CD4-positive, alpha-beta T cell treated with Interleukin-6 at 100 ng/mL for 8 hours (primary cell): ENCODE measurements at places on chromosomes 5 and 9.
A peak's percentile ranks its signal among the peaks of the same experiment; 100 is the strongest.

GRCh38 chr9:137296670-137297664 is 5.1 kb downstream of the NRARP start:
- no peak for DNase-seq

DNA sequence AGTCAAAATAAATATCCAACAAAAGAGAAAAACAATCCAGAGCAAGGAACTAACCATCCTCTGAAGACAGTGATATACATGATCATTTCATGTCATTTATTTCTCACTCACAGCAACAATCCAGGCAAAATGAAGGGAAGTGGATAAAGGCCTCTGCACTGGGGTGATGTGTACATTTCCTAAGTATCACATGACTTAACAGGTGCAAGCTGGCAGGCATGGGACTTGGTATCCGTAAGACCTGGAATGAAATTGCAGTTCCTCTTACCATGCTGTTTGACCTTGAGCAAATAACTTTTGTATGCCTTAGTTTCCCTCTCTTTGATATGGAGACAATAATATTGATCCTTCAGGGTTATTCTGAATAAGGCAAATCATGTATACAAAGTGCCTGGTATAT is 77.6 kb downstream of the PRLR start:
- no peak for DNase-seq

- DNase-seq = no peak
These were observed 37.0 kb downstream of the B4GALT1 start for GRCh38 chr9:33129886-33130881.

- no peak for DNase-seq
These were observed 191.0 kb downstream of the TARS1 start for GRCh38 chr5:33631786-33632185.

DNA sequence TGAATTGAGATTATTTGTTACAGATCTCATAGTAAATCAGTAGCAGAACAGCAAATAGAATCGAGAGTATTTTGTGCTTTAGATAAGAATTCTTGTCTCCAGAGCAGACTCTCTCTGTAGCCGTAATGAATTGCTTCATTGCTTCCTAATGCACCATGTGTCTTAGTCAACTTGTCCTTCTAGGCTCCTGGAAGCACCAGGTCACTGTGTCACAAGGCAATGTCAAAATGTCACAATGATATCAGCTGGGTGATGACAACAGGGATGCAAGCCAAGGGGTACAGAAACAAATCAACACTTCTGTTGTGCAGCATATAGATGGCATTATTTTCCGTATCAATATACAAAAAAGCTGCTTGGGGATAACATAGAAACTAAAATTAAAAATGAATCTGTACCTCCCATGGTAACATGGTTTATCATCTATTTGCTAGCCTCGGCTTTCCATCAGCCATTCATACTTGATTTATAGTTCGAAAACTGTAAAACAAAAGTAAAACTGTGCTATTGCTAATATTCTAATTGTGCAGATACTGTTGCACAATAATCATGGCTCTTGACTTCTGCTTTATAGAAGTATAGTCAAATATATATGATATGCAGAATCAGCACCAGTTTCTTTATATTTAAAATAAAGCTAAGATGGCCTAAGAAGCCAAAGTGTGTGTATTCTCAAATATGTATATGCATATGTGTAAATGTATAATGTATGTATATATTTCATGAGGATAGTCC is 435.9 kb upstream of the TLE4 start:
- DNase-seq = no peak

DNA sequence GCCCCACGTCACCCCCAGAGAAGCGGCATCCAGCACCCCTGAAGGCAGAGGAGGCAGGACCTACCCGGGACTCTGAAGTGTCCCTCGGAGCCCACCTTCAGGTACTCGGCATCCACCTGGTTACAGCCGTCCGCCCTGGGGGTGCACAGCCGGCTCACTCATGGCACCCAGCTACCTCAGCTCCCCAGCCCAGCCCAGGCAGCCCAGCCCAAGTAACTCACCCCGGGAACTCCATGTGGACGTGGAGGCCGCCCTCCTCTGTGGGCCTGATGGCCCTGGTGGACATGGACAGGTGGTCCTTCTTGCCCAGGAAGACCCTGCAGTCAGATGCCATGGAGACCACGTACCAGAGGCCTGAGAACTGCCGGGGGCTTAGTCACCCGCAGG is 676 bp downstream of the LCN15 start:
- no peak for DNase-seq

- no peak for DNase-seq
These were observed 829 bp downstream of the FIBCD1 start for GRCh38 chr9:130938184-130938651.

DNA sequence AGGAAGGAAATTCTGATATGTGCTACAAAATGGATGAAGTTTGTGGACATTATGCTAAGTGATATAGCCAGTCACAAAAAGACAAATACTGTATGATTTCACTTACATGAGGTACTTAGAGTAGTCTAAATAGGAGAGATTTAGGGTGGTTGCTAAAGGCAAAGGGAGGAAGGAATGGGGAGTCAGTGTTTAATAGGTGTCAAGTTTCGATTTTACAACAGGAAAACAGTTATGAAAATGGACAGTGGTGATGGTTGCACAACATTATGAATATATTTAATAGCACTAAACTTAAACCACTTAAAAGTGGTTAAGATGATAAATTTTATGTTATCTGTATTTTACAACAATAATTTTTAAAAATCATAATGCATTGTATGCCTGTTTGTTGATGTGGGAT is 40.4 kb upstream of the ECM2 start:
- DNase-seq = no peak

GRCh38 chr5:54936201-54936600 is 49.2 kb downstream of the ESM1 start:
- DNase-seq = no peak

- DNase-seq = no peak
These were observed 2.0 kb upstream of the UAP1L1 start for GRCh38 chr9:137075275-137075775.

GRCh38 chr5:168676501-168676900 is 97.3 kb upstream of the PANK3 start:
- DNase-seq = no peak

GRCh38 chr9:326667-327066 is 112.0 kb downstream of the DOCK8 start:
- no peak for DNase-seq

DNA sequence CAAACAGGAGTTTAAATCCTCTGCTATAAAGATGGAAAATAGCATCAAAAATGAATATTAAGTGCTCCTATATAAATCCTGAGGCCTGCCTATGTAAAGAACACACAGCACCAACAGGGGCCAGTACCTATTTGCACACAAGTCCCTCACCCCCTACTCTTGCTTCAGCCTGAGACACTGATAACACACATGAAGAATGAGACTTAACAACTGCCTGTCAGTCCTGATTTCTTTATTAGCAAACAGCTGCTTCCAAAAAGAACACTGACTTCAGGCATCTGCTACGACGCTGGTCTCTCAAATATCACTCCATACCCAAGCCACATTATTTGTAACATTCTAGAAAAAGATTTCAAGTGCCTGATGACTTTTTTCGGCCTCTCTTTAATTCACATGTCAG is 55.5 kb downstream of the MYO10 start:
- DNase-seq = no peak

GRCh38 chr9:132078699-132079356 is 839 bp downstream of the MED27 start:
- no peak for DNase-seq

DNA sequence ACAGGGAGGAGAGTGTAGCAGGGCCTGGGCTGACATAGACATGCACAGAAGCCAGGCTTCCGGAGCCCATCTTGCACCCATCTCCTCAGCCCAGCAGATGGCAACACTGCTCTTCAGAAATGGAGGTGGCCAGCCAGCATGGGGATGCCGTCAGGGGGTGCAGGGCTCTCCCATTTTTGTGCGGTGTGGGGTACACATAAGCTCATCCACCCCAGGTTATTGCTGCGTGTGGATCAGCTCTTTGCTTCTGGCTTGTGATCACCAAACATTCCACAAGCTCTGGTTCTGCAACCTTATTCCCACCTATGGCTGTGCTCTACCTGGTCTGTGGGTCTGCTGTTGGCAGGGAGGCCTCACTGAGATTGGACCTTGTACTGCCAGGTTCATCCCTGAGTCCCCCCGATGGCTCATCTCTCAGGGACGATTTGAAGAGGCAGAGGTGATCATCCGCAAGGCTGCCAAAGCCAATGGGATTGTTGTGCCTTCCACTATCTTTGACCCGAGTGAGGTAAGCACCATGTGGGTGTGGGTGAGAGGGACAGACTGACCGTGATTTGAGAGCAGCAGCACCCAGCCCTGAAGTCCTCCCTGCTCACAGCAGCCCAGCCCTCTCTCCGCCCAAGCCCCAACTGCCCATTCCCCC is 17.3 kb downstream of the SLC22A5 start:
- DNase-seq = peak; percentile 82

DNA sequence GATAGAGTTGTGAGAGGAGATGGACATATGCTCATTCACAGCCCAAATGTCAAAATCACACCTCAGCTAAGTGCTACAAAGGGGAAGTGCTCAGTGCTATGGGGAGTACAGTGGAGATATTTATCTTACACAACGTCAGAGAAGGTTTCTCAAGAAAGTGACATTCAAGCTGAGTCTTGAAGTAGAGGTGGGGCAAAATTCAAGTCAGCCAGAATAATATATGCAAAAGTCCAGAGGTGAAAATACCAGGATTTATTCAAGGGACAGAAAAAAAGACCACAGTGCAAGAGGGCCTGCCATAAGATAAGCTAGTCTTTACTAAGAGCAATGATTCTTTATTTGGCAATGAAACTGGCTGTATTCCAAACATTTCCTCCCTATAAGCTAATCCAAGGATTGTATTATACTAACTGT is 327.8 kb upstream of the PIK3R1 start:
- no peak for DNase-seq

- no peak for DNase-seq
These were observed 40.4 kb downstream of the ELOVL7 start for GRCh38 chr5:60803712-60804111.

DNA sequence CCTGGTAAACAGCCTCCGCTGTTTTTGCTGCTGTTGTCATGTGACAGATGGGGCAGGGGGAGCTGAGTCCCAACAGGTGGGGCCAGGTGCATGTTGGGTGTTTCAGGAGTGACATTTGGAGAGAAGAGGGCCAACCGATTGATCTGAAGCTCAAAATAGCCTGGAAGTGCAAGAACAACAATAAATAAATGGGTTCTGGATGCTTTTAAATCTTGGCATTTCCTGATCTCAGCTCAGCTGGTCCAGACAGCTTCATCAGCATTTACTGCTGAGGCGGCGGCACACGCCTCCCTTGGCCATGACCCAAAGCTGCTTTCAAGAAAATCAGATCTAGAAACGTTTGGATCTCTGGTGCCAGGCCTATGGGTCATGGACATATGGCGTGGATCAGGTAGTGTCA is 70.5 kb downstream of the PPARGC1B start:
- DNase-seq = no peak

GRCh38 chr5:52709167-52709925 is 78.4 kb upstream of the ITGA1 start:
- peak; percentile 32 for DNase-seq

GRCh38 chr9:125931211-125931610 is 184.0 kb downstream of the PBX3 start:
- DNase-seq = no peak

- DNase-seq = peak; percentile 27
These were observed 43.7 kb downstream of the RASGRF2 start for GRCh38 chr5:81003811-81004386.

- peak; percentile 27 for DNase-seq
These were observed 165.5 kb downstream of the PIK3R1 start for GRCh38 chr5:68381060-68381459.

DNA sequence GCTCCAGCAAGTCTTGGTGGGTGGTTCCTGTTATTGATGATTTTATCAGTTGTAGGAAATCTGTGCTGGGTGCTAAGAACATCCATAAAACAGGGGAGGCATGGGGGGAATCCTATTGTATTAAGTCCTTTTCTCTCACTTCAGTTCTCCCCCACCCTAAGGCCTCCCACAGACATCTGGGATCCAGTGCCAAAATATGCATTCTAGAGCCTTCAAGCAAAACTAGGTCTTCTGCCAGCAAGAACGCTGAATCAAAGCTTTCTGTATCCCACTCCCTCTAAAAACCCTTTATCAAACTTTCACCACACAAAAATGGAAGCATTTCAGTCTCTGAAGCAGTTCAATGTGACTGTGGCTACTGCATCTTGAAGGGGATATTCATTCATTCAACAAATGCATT is 281.9 kb downstream of the GAS1 start:
- DNase-seq = no peak
